HTR-8/SVneo (cell line): ENCODE measurements at places on chromosomes 1 and 21.

DNA sequence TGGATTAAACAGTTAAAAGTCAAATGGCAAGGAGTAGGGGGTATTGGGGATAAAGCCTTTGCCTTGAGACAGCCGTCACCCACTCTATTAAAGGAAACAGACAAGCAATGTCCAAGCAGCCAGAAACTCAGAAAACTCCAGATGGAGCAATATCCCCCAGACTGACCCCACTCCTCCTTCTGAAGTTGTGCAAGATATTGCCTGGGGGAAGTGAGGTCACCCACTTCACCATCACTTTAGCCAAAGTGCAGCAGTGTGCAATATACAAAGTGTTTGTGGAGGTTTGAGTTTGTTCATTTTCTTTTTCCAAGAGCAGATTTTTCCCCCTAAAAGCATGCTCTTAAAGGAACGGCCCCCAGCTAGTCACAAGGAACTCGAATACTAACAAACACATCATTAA lies 125.1 kb downstream of the ETS2 start:
- DNase-seq = peak; percentile 54

- DNase-seq = no peak
Observed at GRCh38 chr1:8679929-8680663, 137.3 kb downstream of the RERE start.

GRCh38 chr1:47660622-47661021 lies 222.8 kb downstream of the FOXD2 start:
- no peak for DNase-seq

GRCh38 chr1:51473331-51474115 lies 45.5 kb downstream of the EPS15 start:
- no peak for DNase-seq

- DNase-seq = no peak
Observed at GRCh38 chr1:13667691-13668090, 32.3 kb upstream of the PRDM2 start.

- no peak for DNase-seq
Observed at GRCh38 chr21:23986214-23986613, 1621.1 kb downstream of the MRPL39 start.

GRCh38 chr1:164958982-164959768 lies 397.3 kb downstream of the LMX1A start:
- no peak for DNase-seq

- no peak for DNase-seq
Observed at GRCh38 chr1:107599220-107599619, 365.8 kb downstream of the VAV3 start.

DNA sequence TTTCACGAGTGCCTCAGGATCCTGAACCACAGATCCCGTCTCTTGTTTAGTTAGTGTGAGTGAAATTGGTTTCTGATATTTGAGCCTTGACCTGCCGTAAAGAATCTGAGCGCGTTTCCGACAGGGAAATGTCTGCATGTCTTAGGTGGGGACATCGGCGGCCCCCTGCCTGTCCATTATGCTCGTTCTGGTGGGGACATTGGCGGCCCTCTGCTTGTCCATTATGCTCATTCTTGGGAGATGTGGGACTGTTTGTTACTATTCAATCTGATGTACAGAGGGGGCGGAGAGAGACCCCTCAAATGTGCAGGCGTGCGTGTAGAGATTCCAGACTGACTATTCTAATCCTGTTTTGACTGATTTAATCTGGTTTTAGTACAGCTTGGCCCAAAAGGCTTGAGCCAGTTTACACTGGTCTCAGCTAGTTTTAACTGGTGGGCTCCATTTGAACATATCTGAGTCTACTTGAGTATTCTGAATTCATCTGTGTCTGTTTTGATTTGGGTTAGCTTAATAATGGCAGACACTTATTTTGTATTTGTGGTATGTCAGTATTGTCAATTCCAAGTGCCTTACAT lies 6.6 kb upstream of the TINAGL1 start:
- no peak for DNase-seq

- no peak for DNase-seq
Observed at GRCh38 chr1:201279313-201279712, 4.0 kb upstream of the PKP1 start.

- DNase-seq = peak; percentile 36
Observed at GRCh38 chr1:56584910-56585528, 5.7 kb upstream of the PLPP3 start.

DNA sequence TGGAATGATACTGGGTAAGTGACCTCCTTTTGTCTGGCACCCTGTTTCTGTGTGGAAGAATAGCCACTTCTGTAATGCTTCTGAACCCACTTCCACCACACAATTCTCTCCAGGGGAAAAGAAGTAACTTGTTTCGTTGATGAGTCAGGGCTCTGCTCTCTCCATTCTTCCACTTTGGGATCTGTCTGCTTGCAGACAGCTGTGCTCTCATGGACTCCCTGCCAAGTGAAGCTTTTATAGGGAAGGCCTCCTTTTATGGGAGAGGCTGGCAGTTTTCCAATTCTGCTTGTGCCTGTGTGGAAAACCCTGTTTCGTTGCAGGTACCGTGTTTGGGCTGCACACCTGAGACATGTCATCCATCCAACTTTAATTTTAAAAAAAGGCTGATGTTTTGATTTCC lies 130.7 kb downstream of the GIPC2 start:
- DNase-seq = no peak

GRCh38 chr1:61138921-61139774 lies 56.8 kb downstream of the NFIA start:
- peak; percentile 18 for DNase-seq

DNA sequence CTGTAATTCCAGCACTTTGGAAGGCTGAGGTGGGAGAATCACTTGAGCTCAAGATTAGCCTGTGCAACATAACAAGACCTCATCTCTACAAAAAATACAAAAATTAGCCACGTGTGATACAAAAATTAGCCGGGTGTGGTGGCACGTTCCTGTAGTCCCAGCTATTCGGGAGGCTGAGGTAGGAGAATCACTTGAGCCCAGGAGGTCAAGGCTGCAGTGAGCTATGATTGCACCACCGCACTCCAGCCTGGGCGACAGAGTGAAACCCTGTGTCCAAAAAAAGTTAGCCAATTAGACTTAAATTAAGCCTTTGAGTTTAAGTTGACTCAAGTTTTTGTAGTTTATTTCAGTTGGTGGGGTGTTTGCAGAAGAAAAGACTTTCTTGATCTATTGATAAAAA lies 11.8 kb downstream of the CXADR start:
- no peak for DNase-seq

GRCh38 chr21:18041012-18041411 lies 203.6 kb upstream of the CHODL start:
- peak; percentile 10 for DNase-seq

DNA sequence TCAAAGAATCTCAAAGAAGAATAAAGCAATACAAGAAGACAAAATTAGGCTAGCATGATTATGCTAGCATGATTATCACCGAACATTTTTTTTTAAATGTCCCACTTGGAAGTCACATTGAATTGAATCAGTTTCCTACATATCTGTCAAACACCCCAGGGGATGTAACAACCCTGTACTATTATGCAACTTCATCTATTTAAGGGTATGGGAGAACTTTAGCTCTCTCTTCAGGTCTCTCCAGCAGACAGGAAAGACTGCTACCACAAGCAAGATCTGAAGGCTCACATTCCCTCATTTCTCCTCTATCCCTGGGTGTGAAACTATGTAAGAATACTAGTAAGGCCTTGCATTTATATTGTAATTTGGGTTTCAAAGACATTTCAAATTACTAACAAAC lies 52.8 kb downstream of the EDEM3 start:
- DNase-seq = no peak

DNA sequence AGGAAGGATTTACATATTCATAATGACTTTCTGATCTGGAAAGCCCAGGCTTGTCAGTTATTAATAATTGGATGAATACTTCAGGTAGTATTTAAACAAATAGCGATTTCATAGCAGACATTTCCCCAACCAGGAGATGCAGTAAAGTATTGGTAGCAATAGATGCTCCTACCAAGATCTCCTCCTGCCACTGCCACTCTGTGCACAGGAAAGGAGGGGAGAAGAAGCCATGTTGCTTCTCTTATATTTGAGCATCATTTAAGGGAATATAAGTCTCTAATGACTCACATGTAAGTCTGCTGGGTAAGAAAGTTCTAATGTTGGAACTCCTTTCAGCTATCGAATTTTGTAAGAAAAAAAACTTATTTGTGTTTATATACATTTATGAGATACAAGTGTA lies 420 bp upstream of the IFI16 start:
- DNase-seq = no peak

GRCh38 chr1:245677461-245678240 lies 522.9 kb downstream of the KIF26B start:
- no peak for DNase-seq

DNA sequence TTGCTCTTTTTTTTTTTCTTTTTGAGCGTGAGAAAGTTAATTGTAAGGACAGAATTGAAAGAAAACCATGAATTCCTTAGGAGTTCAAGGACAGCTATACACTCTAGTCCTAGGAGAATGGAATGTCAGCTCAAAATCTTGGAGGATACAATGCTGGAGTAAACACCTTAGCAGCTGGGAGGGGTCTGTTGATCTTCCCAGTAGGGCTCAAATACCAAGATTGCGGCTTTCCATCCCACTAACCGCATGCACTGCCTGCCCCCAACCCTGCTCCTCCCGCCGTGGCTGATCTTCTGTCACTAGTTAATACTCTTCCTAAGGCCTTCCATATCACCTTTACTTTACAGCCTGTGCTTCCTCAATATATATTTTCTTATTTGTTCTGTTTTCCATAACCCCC lies 2.6 kb upstream of the PDC start:
- DNase-seq = no peak

DNA sequence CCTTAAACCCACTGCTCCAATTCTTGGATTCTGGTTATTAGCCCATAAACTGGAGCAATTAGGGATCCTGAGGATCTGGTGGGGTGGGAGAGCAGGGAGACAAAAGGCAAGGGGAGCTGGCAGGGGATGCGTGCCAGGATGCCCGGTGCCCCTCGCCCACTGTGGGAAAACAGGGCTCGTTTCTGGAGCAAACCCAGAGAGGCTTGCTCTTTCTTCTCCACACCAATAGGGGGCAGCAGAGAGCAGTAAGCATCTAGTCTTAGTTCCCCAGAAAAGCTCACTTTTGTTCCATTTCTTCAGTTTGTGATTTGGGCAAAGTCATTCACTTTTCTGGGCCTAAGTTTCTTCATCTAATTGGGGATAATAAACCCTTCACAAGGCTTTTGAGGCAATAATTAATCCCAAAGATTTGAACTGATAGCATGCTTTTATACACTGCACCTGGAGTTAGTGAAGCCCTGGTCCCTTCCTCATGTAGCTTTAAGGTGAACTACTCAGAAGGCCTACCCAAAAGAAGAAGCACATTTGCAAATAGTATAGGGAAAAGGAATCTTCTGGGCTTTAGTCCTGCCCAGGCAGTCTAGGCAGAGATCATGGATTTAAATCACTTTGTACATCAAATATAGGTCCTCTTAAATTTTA lies 160.6 kb upstream of the USP24 start:
- DNase-seq = peak; percentile 36

- no peak for DNase-seq
Observed at GRCh38 chr1:66685670-66686069, 66.6 kb upstream of the DYNLT5 start.

GRCh38 chr1:95733031-95733430 lies 499.0 kb downstream of the RWDD3 start:
- no peak for DNase-seq

DNA sequence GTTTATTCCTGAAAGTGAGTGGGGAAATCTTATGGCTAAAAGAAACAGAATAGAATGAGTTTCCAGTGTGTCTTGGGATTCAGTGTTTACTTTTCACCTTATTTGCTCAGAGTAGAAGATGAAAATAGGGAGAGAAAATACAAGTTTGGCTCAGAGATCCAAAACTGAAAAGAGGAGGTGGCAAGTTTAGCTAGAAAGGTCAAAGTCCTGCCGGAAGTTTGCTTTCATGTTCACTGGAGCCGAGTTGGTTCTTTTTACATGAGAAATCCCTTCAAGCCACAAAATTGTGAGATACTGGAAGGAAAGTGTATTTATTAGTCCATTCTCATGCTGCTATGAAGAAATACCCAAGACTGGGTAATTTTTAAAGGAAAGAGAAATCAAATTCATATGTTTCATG lies 604.6 kb downstream of the MRPL39 start:
- no peak for DNase-seq

DNA sequence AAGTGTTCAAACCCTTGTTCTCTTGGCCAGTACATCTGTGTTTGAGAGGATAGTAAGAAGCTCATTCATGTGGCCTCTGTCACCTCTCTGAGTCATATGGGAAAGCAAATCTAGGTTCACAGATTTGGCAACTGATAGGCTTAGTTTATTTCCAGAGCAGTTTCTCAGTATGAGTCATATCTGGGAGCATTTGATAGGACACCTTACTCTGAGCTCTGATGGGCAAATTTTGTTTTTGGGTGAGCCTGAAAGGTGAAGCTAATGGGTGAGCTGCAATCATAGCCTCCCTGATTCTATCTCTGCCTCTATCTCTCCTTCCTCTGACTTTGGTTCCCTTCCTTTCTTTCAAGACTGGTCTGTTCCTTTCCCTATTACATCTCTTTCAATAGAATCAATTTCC lies 134.4 kb downstream of the S1PR1 start:
- no peak for DNase-seq

GRCh38 chr1:204589409-204590038 lies 73.3 kb downstream of the MDM4 start:
- DNase-seq = no peak

GRCh38 chr1:4590756-4591155 lies 63.7 kb upstream of the AJAP1 start:
- no peak for DNase-seq

DNA sequence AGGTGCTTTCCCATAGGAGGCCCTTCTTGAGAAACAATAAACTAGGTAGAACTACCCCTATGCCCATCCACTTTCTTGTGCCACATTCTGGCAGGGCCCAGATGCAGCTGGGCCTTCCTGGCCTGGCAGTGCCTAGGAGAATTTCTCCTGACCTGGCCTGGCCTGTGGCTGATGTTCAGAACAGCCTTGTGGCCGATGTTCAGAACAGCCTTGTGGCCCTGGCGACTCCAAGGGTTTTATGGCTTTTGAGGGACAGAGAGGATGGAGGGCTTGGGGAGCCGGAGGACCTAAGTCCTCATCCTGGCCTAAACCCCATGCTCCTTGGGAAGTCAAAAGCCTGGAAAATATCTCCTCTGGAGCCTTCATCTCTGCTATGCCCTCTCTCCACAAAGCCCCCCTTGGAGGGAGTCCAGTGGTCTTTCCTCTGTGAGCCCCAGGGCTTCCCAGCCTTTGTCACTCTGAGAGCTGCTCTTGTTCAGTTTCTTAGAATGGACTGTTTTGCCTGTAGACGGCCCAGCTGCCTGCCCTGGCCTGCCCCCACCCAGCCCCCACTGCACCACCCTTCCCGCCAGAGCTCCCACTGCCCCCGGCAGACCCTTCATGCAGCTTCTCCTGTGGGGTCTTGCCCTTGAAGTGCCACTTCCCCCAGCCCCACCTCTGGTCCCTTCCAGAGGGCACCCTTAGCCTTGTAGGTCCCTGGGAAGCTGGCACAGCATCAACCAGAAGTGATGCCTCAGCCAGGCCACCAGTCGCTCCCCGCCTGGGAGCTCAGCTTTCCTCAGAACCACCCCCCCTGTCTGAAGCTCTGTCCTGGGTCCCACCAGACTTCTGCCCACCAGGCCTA lies 7.0 kb downstream of the GPR37L1 start:
- no peak for DNase-seq

DNA sequence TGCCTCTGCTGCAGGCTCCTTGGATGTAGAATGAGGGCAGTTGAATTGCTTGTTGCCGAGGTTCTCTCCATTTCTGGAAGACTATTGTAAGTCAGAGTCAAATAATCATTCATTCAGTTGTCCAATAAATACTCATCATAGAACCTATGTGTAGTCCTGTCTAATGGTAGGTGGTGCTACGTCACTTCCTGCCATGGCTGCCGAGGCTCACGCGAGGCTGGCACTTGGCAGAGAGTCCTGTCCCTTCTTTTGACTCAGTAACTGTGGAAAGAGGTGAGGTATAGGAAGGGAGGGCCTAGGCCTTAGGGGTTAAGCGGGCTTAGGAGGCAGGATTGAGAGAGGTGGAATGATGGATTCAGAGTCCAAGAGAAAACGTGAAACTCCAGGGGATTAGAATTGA lies 9.7 kb downstream of the ADARB1 start:
- no peak for DNase-seq
